ENCODE measurements at places on chromosomes 4 and X.
A peak's percentile ranks its signal among the peaks of the same experiment; 100 is the strongest.

- no peak for DNase-seq
These were observed 101.1 kb downstream of the PCDH7 start for GRCh38 chr4:30821275-30821674.

DNA sequence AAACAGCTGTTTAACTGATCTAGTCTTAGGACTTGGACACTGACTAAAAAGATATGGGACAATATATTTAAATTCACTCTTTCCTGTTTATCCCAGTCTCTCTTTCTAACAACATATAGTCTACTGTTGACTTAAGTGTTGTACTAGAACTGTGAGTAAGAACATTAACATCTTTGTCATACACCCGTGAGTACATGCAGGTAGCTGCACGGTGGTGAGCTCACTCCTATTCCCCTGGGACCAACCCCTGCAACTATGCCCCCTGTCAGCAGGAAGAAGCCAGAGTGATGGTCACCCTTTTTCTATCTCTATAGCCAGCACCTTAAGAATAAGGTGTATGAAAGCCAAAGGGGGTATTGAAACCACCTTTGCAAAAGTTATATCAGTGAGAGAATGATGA, 17.6 kb downstream of the TBL1X start:
- DNase-seq, result no peak

- peak; percentile 55 for DNase-seq
These were observed 162.9 kb upstream of the USP9X start for GRCh38 chrX:40922307-40922706.

DNA sequence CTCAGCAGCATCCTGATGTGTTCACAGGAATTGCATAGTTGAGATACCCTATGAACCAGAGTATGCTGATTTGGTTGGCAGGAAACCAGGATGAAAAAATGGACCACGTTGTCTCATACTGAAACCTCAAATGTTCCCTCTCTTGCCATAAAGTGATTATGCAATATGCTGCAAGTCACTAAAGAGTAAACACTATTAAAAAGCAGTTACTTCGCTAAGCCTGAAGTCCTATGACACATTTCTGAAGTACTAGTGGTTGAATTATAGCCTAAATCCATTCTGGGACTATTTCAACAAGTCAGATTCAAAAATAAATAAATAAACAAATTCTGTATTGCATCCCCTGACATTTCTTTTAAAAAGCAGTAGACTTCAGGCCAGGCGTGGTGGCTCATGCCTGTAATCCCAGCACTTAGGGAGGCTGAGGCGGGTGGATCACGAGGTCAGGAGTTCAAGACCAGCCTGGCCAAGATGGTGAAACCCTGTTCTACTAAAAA, 106.0 kb upstream of the NAP1L5 start:
- peak; percentile 91 for DNase-seq

DNA sequence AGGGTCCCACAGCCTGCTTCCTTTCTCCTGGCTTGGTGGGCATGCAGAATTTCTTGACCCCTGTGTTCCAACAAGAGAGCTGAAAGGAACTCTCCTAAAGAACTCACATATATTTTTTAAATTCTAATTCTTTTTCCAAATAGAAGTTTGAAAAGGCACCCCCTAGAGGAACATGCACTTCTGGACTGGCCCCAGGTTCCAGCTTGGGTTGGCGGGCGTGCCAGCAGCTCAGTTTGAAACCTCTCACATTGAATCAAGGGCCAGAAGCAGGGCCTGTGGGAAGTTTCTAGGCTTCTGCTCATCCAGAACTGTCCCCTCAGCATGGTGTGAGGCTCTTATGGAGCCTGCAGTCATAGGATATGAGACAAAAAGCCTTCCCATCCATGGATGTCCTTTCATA, 132.6 kb downstream of the ATG4A start:
- no peak for DNase-seq

- DNase-seq, result no peak
These were observed 114.7 kb upstream of the EDNRA start for GRCh38 chr4:147366164-147366563.

DNA sequence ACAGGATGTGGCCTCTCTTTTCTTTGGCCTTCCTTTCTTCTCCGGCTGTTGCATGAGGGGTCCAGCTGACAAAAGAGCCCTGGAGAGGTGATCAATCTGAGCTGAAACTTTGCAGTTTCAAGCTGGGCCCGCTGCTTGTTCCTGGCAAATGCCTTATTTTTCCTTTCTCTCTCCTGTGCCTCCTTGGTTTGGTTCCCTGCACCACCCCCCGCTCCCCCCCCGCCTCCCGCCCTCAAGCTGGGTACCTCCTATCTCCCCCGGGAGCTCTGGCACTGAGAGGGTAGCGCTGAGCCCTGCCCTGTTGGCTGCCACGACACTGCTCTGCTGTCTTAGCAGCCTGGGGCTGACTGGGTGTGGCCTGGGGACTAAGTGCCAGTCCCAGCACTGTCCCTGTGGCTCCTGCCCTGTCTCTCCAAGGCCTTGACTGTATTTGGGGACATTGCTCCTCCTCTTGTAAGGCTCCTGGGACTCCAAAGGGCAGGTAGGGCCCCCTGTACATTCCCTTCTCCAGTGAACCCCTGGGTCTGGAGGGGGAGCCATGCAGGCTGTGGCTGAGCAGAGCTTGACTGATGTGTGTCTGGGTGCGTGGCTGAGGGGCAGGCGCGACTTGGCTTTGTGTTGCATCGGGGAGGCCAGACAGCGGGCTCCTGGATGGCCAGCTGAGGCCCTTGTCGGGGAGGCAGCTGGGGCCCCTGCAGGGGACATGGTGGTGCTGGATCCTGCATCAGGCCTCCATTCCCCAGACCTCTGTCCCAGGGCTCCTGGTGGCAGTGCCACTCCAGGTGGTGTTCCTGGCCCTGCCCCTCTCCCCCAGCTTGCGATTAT, 1.1 kb downstream of the PLXNA3 start:
- no peak for DNase-seq

- DNase-seq, result no peak
These were observed 9.0 kb upstream of the DRP2 start for GRCh38 chrX:101210630-101211029.

DNA sequence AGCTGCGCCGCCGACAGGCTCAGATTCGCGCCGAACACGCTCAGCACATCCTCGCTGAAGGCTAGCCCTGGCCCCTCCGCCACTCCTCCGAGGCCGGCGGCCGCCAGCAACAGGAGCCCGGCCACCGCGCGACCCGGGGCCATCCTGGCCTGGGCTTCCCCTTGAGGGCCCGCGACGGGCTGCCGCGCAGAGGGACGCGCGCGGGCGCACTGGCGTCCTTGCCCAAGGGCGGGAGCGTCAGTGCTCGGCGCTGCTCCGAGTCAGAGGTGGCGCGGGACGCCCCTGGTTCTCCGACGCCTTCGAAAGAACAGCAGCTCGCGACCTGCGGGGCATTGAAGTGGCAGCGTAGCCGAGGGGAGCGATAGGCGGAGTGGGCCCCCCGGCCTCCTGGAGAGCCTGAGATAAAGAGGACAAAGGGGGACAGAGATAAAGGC, 745 bp downstream of the SLC39A8 start:
- peak; percentile 69 for DNase-seq

GRCh38 chr4:4819213-4819606, 40.3 kb upstream of the MSX1 start:
- DNase-seq, result no peak

DNA sequence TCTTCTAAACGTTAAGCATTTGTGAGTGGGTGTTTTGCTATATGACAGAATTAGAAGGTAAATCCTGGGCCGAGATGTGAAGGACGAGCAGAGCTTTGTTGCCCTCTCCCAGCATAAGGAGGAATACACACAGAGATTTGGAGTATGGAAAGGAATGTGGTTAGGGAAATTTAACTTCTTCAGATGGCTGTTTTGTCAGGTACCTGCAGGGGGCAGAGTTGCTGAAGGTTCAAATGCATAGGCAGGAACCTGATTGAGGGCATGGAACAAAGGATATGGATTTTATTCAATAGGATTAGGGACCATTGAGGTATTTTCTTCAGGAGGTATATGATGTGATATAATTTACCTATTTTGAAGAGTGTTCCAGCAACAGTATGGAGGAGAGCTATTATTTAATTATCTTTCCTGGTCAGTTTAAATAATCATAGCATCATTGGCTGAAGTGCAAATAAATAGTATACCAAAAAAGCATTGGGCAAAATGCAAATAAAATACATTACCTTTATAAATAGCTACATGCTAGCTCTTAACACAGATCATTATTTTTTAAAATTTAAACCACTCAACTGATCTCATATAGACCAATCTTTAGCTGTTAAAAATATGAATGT, 143.6 kb downstream of the SLIT2 start:
- peak; percentile 20 for DNase-seq

DNA sequence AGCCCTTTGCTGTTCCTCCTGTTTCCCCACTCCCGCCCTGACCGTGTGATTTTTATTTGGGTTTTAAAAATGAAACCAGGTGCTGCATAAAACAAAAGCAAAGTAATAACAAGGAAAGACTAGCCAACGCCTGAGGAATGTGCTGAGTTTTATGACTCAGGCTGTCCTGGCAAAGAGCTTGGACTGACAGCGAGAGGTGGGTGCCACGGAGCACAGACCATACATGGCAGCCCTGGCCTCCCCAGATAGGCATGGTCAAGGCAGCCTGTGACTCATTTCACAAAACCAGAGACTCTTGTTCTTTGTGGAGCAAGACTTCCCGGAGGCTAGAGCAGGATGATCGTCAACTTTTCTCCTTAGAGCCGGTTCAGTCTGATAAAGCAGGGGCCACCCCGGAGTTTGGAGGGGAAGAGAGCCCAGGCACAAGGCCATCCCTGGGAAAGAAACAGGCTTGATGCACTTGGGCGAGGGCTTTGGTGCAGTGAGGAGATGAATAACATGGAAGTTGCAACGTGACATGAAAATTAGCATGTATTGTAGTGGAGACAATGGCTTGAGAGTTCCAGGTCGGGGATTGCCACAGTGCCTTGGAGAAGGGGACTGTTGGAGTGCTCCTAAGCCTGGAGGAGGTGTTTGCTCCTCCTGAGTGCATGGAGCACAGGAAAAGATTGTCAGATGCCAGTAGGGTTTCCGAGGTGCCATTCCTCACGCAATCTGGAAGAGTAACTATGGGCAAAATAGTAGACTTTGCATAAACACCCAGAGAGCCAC, 54.8 kb downstream of the C4orf51 start:
- DNase-seq, result peak; percentile 90

GRCh38 chr4:159284733-159285132, 181.9 kb downstream of the RAPGEF2 start:
- DNase-seq, result no peak

DNA sequence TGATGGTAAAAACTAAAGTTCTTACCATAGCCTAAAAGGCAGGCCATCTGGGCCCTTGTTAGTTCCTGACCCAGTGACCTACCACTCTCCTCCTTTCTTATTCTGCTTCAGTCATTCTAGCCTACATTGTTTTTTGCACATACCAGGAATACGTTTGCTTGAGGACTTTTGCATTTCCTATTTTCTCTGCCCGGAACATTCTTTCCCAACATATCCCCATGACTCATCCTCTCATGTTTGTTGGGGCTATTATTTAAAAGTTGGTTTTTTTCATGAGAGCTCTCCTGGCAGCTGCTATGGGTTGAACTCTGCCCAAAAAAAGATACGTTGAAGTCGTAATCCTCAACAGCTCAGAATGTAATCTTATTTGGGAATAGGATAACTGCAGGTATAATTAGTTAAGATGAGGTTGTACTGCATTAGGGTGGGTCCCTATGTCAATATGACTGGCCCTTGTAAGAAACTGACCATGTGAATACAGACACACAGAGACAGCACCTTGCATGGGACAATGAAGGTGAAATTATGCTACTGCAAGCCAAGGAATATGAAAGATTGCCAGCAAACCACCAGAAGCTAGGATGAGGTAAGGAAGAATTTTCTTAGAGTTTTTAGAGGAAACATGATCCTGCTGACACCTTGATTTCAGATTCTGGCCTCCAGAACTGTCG, 138.3 kb upstream of the PDHA2 start:
- DNase-seq, result peak; percentile 72

DNA sequence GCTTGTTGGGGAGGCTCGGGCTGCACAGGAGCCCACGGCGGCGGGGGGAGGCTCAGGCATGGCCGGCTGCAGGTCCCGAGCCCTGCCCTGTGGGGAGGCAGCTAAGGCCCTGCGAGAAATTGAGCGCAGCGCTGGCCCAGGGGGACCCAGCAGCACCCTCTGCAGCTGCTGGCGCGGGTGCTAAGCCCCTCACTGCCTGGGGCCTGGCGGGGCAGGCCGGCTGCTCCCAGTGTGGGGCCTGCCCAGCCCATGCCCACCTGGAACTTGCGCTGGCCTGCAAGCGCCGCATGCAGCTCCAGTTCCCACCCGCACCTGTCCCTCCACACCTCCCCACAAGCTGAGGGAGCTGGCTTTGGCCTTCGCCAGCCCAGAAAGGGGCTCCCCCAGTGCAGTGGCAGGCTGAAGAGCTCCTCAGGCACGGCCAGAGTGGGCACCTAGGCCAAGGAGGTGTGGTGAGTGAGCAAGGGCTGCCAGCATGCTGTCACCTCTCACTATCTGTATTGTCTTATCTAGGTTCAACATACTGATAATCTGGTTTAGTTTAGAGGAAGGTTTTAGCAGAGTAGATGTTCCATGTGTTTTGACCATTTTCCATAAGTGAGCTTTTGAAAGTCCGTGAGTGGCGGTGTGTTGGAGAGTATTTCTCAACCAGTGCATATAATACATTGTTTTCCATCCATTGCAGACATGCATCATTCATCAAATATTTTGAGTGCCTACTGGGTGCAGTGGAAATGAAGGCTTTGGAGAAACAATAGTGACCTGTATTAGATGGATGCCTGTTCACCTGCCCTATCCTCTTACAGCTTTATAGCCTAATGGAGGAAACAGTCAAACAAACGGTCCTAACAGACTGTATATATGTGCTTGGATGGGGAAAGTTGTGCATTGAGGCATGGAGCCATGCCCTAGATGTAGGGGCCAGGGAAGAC, 13.1 kb downstream of the PI4K2B start:
- no peak for DNase-seq

DNA sequence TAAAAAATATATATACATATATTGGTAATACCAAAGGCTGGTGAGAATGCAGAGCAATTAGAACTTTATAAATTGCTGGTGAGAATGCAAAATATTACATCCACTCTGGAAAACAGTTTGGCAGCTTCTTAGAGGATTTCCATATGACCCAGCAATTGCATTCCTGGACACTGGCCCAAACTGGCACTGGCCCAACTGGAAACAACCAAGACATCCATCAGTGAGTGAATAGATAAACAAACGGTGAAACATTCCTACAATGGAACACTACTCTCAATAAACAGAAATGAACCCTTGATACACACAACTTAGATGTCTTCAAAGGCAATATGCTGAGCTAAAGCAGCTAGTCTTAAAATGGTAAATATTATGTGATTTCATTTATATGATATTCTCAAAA, 524.2 kb downstream of the IQCM start:
- DNase-seq, result peak; percentile 50
